ENCODE measurements at places on chromosomes 3 and 15. TPM values are rescaled to one million over a fixed set of nuclear protein-coding genes. Genes with fewer than 3 reads are reported as not detected.

CCDC13 gene
- total RNA-seq: 3.3 TPM

IRAK2 gene
- total RNA-seq: 1.1 TPM

SCAANT1 gene
- not detected for total RNA-seq

SHF gene
- 20.0 TPM for total RNA-seq

ATP13A5 gene
- total RNA-seq: not detected

C3orf38 gene
- 20.5 TPM for total RNA-seq

DVL3 gene
- 135 TPM for total RNA-seq

WDR93 gene
- total RNA-seq: 0.06 TPM

FAM3D gene
- 1.5 TPM for total RNA-seq

SLC9A9 gene
- 1.5 TPM for total RNA-seq

LMLN gene
- 7.7 TPM for total RNA-seq

GUCA1C gene
- total RNA-seq: not detected

ADAMTS17 gene
- total RNA-seq: 5.5 TPM

SNTN gene
- total RNA-seq: 0.24 TPM

PGBD4 gene
- 1.7 TPM for total RNA-seq

All from cardiac muscle cell (in vitro differentiated cells and primary cell).